ENCODE measurements at places on chromosomes 3 and 15.

- H3K4me1 ChIP-seq: no peaks in the 10 kb centered on the region
- peaks cover 47% of the 10 kb centered on the region for H3K36me3 ChIP-seq
- DNase-seq: no peak
- H3K4me3 ChIP-seq: no peak overlapping the region
These were observed 60.2 kb upstream of the CDAN1 start for GRCh38 chr15:42796955-42797782.

DNA sequence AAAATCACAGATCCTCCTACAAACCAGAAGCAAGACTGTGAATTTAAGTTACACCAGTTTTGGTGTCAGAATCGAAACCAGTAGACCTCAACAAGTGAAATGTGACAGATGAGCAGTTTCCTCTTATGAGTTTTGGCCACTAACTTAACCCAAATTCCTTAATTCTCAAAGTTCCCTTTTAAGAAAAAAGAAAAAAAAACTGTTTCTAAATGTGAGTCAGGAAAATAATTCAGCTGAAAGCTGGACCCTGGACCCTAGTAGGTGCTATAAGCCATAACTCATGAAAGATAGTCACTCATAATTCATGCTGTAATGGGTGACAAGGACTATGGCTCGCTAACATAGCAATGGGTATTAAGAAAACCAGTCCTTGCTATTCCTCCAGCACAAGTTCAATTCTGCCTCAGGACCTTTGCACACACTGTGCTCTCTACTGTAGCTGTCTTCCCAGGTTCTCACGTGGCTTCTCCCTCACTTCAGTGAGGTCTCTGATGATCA lies 9.0 kb upstream of the THRB start:
- no peak for DNase-seq
- H3K4me3 ChIP-seq: no peak overlapping the region
- H3K27ac ChIP-seq: peak overlapping the region; percentile 46

DNA sequence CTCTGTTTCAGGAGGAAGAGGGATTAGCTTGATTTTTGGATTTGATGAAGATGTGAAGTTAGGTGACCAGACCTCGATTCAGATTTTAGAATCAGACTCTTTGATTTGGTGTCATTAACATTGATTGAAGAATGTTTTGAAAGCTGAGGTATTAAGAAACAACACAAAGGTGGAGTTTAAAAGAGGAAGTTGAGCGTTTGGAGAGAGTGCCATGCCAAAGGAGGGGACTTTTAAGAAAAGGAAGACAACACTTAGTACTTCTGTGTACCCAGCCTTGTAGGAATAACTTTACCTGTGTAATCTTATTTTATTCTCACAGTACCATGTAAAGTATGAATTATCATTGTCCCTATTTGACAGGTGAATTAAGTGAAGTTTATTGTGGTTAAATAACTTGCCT lies 34.4 kb downstream of the PPARG start:
- peaks cover 11% of the 10 kb centered on the region for H3K27me3 ChIP-seq
- no peaks in the 10 kb centered on the region for H3K36me3 ChIP-seq

DNA sequence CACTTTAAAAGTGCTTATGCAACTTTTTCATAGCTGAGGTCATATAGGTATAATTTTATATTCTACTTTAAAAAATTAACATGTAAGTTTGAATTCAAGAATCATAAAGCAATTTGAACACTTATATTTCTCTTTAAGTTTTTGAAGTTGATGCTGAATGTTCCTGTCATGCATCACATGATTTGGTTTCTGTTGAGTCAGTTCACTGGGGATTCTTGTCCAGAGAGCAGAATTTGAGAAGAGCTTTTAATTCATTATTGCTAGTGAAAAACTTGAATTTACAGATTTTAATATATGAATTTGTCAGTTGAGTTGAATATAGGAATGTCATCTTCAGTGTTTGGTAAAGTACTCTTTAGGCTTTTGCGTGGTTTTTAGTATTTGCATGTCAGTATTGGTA lies 7.9 kb downstream of the SLC25A26 start:
- H3K36me3 ChIP-seq: peaks cover 44% of the 10 kb centered on the region
- H3K4me1 ChIP-seq: peaks cover 55% of the 10 kb centered on the region
- H3K4me3 ChIP-seq: no peak overlapping the region
- H3K27ac ChIP-seq: no peak overlapping the region
- DNase-seq: no peak

GRCh38 chr3:37174532-37175126 lies at the start of gene LRRFIP2:
TSS of gene LRRFIP2 (minus strand) at chr3:37174582. CDS start at chr3:37148983, 25,599 bp downstream.
- peak within 1 kb of the TSS; percentile 78 for H3K27ac ChIP-seq
- no peak for DNase-seq
- peaks cover 35% of the 10 kb centered on the region for H3K4me1 ChIP-seq
- H3K36me3 ChIP-seq: peaks cover 31% of the 10 kb centered on the region

GRCh38 chr15:85333132-85333831 lies 47.1 kb upstream of the AKAP13 start:
- no peaks in the 10 kb centered on the region for H3K36me3 ChIP-seq
- peak overlapping the region; percentile 99 for H3K27ac ChIP-seq
- no peak for DNase-seq
- no peaks in the 10 kb centered on the region for H3K27me3 ChIP-seq

DNA sequence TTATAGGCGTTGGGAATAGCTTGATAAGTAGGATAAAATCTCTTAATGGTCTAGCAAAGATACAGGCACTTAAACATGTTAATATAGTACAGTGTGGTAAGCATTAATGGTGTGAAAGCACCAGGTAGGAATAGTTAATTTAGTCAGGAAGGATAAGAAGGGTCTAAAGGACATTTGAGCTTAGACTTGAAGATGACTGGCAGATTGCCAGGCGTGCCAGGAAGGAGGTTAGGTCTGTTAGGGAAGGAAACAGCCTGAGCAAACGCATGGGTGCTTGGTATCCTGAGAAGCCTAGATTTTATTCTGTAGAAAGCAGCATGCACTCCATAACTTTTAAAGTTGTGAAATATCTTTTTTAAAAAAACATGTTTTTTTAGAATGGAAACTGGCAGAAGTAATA lies 17.7 kb downstream of the SEC62 start:
- H3K4me3 ChIP-seq: no peak overlapping the region
- peak overlapping the region; percentile 47 for H3K27ac ChIP-seq
- H3K36me3 ChIP-seq: peaks cover 84% of the 10 kb centered on the region
- peaks cover 30% of the 10 kb centered on the region for H3K4me1 ChIP-seq
- no peaks in the 10 kb centered on the region for H3K27me3 ChIP-seq
- DNase-seq: no peak

GRCh38 chr3:149701206-149701976 lies 43.6 kb upstream of the WWTR1 start:
- H3K36me3 ChIP-seq: no peaks in the 10 kb centered on the region
- no peak overlapping the region for H3K4me3 ChIP-seq
- H3K27me3 ChIP-seq: no peaks in the 10 kb centered on the region
- DNase-seq: no peak
- H3K4me1 ChIP-seq: peaks cover 4% of the 10 kb centered on the region

GRCh38 chr3:54668236-54668635 lies 259.6 kb downstream of the LRTM1 start:
- H3K4me1 ChIP-seq: no peaks in the 10 kb centered on the region
- H3K27ac ChIP-seq: no peak overlapping the region
- no peaks in the 10 kb centered on the region for H3K36me3 ChIP-seq
- H3K27me3 ChIP-seq: peaks cover 1% of the 10 kb centered on the region
- no peak for DNase-seq

GRCh38 chr3:67828486-67829010 lies 174.1 kb upstream of the SUCLG2 start:
- H3K4me1 ChIP-seq: no peaks in the 10 kb centered on the region
- H3K4me3 ChIP-seq: no peak overlapping the region
- H3K27me3 ChIP-seq: peaks cover 9% of the 10 kb centered on the region
- no peaks in the 10 kb centered on the region for H3K36me3 ChIP-seq
- no peak for DNase-seq
- H3K27ac ChIP-seq: no peak overlapping the region

DNA sequence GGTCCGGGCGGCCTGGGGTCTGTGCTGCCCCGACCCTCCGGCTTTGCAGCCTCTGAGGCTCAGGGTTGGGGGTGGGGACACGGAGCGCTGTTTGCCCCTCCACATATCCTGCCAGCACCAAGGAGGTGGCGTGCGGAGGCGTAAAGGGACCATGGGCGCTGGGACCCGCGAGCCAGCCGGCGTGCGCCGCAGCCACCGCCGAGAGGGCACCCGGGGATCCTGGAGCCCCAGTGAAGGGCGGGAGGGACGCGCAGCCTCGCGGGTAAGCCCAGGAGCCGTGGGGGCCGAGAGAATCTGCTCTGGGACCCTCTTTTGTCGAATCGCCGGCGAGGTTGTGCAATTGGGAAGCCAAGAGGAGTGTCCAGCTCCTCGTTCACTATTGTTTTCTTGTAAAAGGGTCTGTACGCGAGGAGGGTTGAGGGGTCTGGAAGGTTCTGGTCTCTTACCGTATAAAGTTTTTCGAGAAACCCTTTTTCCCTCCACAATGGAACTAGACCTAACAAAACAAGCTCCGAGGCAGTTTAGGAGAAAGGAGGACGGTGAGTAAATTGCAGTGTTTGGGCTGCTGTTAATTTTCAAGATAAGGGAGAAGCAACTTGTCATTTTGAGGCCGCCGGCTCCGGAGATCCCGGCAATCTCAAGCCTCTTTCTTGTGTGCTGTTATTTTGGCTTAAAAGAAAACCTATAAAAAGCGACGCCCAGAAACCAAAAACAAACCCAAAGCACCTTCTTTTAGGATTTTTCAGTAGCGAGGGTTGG lies 29.9 kb upstream of the ST3GAL6 start:
- no peak overlapping the region for H3K27ac ChIP-seq
- peaks cover 42% of the 10 kb centered on the region for H3K27me3 ChIP-seq
- H3K4me1 ChIP-seq: peaks cover 18% of the 10 kb centered on the region
- peak overlapping the region; percentile 69 for H3K4me3 ChIP-seq

- peak overlapping the region; percentile 98 for H3K27ac ChIP-seq
- no peak overlapping the region for H3K4me3 ChIP-seq
- no peak for DNase-seq
- H3K36me3 ChIP-seq: peaks cover 13% of the 10 kb centered on the region
- peaks cover 77% of the 10 kb centered on the region for H3K4me1 ChIP-seq
These were observed 69.9 kb downstream of the CRTC3 start for GRCh38 chr15:90599644-90600043.

GRCh38 chr15:35181538-35181937 lies 96.4 kb upstream of the NANOGP8 start:
- DNase-seq: no peak
- H3K4me1 ChIP-seq: no peaks in the 10 kb centered on the region
- no peaks in the 10 kb centered on the region for H3K36me3 ChIP-seq
- H3K27ac ChIP-seq: no peak overlapping the region
- no peaks in the 10 kb centered on the region for H3K27me3 ChIP-seq
- H3K4me3 ChIP-seq: no peak overlapping the region

DNA sequence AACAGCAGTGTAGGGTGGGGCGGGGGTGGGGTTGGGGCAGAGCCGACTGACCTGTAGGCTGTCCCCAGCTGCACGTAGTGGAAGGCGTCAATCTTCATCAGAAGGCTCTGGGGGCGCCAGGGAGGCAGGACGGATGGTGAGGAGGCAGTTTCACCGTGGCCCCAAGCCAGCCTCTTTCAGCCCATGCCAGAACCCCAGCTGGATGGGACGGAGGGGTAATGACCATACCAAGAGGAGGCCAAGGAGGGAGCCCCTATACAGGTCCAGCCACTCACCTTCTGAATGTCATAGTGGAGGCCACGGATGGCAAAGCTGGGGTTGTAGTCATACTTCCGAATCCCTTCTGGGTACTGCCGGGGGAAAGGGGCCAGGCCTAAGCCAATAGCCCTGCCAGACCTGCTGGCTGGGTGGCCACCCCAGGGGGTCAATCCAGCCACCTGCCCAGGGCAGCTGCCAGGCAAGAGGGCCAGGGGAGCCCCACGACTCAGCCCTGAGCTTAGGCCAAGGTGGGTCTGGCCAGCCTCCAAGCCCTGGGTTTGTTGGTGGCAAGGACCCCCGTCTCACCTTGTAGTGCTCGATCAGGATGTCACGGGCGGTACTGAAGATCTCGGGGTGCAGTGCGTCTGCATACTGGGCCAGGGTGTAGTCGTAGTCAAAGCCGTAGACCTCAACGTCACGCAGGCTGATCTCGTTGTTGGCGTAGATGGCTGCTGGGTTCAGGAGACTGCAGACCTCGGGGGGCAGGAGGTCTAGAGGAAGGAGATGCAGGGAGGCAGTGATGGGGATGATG lies 4.9 kb downstream of the NT5DC2 start:
- peaks cover 8% of the 10 kb centered on the region for H3K4me1 ChIP-seq
- no peaks in the 10 kb centered on the region for H3K27me3 ChIP-seq
- H3K36me3 ChIP-seq: peaks cover 1% of the 10 kb centered on the region
- no peak overlapping the region for H3K27ac ChIP-seq
- peak; percentile 11 for DNase-seq
- no peak overlapping the region for H3K4me3 ChIP-seq

GRCh38 chr15:100940767-100941379 lies 21.7 kb downstream of the LRRK1 start:
- no peak overlapping the region for H3K4me3 ChIP-seq
- H3K4me1 ChIP-seq: peaks cover 25% of the 10 kb centered on the region
- DNase-seq: no peak
- no peaks in the 10 kb centered on the region for H3K27me3 ChIP-seq
- no peak overlapping the region for H3K27ac ChIP-seq

GRCh38 chr15:74291101-74292071 lies 55.3 kb downstream of the CCDC33 start:
- no peaks in the 10 kb centered on the region for H3K36me3 ChIP-seq
- no peak overlapping the region for H3K4me3 ChIP-seq
- DNase-seq: peak; percentile 50
- peaks cover 26% of the 10 kb centered on the region for H3K27me3 ChIP-seq

DNA sequence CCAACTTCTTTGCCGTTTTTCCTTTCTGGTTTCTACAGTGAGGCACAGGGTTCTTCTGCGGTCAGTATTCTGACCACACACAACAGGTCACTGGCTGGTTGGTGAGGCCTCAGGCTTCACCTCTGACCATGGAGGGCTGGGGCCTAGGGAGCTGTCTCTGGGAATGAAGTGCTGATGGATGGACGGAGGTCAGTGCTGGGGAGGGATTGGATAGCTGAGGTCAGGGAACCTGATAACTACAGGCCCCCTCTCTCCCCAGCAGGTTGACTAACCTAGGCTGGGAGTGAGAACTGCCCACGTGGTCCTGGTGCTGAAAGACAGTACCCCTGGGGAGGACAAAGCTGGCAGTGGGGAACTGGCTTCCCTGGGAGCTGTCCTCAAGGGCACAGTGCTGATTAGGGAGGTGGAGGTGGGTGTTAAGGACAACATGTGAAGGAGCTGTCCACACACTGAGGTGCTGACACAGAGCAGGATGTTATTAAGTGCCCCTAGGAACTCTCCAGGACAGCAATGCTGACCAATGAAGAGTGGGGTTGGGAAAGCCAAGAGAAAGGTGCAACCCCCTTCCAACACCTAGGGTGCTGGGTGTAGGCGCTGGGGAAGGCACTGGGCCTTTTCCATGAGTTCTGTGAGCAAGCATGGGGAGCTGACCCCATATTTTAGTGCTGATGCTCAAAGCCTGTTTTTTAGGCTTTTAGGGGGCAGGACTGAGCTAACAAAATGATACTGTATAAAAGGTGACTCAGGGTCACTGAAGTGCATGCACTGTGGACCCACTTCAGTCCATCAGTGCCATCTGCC lies 45.2 kb downstream of the ATP2B2 start:
- no peak for DNase-seq
- H3K36me3 ChIP-seq: no peaks in the 10 kb centered on the region
- H3K4me1 ChIP-seq: peaks cover 22% of the 10 kb centered on the region
- no peak overlapping the region for H3K27ac ChIP-seq

Measured in activated B cell treated with CpG ODN at 0.5 μM for 24 hours (primary cell).